ENCODE measurements at places on chromosomes 5 and 9. TPM values are rescaled to one million over a fixed set of nuclear protein-coding genes. Genes with fewer than 3 reads are reported as not detected.

Gene SVEP1
- total RNA-seq: 74.6 TPM

Gene SLCO4C1
- total RNA-seq: 0.39 TPM

Gene MAST4
- total RNA-seq: 40.8 TPM

Gene OR1Q1
- total RNA-seq: not detected

Gene SLCO6A1
- not detected for total RNA-seq

Gene CDH9
- total RNA-seq: not detected

Gene CTNNAL1
- 41.5 TPM for total RNA-seq

Measured in aorta (tissue), 5 donors.